Activated CD4-positive, alpha-beta T cell treated with anti-CD3 and anti-CD28 coated beads for 1 hour (primary cell): ENCODE measurements at places on chromosomes 6 and 20.

DNA sequence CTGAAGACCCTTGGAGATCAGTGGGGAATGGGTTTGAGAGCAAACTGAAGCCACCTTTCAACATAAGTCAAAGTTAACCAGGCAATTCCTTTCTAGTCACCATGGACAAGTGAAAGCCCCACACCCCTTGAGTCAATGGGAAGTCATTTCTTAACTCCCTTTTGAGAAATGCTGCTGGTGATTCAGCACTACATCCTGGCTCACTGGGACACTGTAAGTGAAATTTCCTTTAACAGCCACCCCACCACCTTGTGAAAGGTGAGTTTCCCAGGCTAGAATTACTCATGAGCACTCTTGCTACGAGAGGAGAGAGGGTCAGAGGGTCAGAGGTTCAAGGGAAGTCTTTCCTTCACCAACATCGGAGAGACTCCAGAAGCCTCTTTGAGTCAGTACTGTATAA, 93.3 kb upstream of the MARCKS start:
- DNase-seq: no peak

- DNase-seq: no peak
Measured at GRCh38 chr6:132633362-132633761, 9.3 kb upstream of the TAAR2 start.

DNA sequence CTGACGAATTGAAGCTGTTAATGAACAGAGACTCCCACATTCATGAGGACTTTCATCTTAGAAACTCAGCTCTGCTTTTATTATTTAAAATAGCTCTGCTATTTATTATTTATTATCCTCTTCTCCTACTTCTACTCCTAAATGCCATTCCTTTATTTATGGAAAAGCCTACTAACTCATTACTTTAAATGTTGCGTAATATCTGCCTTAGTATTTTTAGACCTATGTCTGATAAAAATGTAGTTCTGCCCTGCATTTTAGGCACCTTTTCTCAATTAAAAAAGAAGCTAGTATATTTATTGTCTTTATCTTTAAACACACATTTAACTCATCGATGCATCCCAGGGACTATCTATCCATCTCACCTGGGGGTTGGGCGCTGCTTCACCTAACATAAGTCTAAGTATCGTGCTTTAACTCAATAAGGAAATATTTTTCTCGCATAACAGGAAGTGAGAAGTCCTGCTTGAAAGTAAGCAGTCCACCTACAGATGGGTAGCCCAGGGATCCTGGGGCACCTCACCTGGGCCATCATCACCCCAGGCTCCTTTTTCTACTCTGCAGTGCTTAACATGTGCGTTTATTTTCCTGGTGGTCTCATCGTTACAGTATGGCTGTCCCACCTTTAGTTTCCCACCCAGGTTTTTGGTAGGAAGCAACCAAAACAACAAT, 31.3 kb upstream of the FAM184A start:
- no peak for DNase-seq

- DNase-seq: no peak
Measured at GRCh38 chr6:140977403-140977802, 1155.3 kb upstream of the GJE1 start.

DNA sequence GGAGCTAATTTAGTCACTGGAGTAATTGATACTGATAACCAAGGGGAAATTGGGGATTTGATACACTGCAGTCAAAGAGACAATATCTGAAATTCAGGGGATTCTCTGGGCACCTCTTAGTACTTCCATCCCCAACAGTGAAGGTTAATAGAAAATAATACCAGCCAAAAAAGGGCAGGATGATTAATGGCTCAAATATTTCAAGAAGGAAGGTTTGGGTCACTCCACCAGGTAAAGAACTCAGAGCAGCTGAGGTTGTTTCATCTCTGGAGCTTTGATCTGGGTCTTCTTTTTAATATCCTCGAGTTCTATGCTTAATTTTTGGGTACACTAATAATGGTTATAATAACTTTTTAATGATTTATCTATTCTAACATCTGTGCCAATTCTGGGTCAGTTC, 70.8 kb downstream of the CDKAL1 start:
- no peak for DNase-seq

DNA sequence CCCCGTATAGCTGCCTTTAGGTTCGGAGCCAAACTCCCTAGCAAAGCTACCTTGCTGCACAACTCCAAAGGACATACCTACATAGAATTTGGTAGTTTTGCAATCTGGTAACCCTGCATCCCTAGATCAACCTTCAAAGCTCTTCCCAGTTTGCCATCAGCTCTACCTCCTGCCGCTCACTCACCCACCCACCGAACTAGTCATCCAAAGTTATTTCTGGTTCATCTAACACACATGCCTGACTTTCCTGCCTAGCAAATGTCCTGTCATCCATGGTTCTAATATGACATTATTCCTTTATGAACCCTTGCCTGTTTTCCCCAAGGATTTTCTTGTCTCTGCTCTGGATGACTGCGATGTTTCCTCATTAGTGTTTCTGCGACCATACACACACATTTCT, 21.6 kb downstream of the SPAG4 start:
- no peak for DNase-seq

GRCh38 chr6:158383057-158383456, 70.8 kb downstream of the TULP4 start:
- DNase-seq: no peak

- DNase-seq: no peak
Measured at GRCh38 chr6:8750627-8751026, 315.3 kb upstream of the SLC35B3 start.

DNA sequence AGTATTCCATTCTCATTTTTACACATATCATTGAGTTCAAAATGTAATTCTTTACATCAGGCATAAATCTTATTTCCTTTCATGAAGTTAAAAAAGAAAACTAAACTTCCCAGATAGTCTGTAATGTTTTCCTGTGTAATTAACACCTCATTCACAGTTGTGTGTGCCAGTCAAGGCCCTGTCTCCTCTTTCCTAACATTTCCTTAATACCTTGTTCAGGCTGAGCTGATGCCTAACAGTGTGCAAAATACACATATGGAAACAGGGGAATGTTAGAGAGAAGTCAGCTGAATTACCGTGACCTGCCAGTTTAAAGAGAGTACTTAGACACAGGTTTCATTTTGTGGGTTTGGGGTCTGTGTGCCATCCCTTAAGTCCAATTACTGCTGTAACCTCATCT, 208.7 kb downstream of the COL9A1 start:
- DNase-seq: no peak

GRCh38 chr20:37856932-37857660, 45.8 kb upstream of the VSTM2L start:
- DNase-seq: no peak

DNA sequence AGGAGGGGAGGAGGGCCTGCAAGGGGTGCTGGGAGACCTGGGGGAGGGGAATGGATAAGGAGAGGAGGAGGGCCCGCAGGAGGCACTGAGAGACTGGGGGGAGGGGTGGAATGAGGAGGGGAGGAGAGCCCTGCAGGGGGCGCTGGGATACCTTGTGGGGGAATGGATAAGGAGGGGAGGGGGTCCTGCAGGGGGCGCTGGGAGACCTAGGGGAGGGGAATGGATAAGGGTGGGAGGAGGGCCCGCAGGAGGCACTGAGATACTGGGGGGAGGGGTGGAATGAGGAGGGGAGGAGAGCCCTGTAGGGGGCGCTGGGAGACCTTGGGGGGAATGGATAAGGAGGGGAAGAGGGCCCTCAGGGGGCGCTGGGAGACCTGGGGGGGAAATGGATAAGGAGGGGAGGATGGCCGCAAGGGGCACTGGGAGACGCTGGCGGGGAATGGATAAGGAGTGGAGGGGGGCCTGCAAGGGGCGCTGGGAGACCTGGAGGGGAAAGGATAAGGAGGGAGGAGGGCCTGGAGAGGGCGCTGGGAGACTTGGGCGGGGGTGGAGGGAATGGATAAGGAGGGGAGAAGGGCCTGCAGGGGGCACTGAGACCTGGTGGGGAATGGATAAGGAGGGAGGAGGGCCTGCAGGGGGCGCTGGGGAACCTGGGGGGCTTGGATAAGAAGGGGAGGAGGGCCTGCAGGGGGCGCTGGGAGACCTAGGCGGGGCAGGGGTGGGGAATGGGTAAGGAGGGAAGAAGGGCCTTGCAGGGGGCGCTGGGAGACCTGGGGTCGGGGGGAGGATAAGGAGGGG, 1.3 kb upstream of the CTCFL start:
- no peak for DNase-seq

DNA sequence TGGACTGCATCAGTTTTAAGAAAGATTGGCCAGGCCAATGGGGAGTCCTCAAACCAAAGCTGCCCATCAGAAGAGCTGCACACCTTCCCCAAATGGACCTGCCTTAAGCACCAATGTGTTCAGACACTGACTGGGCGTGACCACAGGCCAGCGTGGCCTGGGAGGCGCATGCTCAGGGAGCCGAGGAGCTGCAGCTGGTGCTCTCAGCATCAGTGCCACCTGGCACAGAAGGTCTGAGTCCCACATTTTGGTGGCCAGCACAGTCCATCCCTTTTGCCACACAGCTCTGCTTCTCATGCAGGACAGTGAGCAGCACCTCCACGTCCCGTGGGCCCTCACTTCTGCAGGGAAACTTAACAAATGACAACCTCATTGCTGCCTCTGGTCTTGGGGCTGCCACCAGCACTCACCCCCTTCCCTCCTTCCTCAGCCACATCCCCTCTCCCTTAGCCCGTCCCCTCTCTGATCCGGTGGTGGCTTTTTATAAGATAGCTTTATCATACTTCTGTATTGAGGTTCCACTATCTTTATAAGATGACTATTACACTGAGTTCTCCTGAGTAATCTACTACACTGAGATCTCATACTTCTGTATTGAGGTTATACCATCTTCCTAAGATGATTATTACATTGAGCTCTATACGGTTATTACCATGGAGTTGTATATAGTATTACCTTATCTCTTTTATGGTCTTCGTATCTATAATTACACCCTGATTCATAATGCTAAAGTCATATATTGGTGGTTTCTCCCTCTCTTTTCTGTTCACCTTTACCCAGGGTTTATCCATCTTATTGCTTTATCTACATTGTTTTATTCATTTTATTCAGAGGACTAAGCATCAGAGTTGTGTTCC, 109.1 kb downstream of the TOX2 start:
- no peak for DNase-seq

DNA sequence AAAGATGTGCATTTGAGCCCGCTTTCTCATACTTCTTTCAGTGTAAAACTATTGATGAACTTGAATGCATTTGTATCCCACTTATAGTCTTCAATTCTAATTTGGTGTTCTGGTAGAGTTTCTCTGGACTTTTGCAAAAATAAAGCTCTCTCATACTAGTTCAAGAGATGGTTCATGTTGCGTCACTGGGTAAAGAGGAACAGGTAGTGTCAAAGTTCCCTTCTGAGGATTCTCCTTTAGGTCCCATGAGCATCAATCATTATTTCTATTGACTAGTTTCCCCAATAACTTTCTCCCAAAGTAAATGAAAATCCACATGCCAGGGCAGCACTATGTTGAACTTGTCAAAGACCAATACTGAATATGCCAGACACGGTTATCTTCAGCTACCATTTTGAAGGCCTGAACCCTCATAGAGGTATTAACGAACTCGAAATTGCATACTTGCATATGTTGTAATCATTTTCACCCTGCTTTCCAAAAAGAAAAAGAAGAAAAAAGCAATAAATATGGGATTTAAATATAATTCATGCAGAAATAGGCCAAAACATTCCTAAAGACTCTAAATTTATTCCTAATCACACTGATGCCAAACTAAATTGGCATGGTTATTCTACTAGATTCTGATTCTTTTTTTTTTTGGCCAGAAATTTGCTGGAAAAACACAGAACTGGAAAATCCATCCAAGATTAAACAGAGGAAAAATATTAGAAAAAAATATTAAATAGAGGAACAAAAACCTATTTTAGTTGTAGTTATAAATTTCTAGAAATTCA, 84.5 kb downstream of the SGK1 start:
- no peak for DNase-seq

- DNase-seq: no peak
Measured at GRCh38 chr6:70900047-70900446, 56.8 kb downstream of the B3GAT2 start.

GRCh38 chr20:19692685-19693119, 65.4 kb upstream of the RIN2 start:
- peak; percentile 17 for DNase-seq

DNA sequence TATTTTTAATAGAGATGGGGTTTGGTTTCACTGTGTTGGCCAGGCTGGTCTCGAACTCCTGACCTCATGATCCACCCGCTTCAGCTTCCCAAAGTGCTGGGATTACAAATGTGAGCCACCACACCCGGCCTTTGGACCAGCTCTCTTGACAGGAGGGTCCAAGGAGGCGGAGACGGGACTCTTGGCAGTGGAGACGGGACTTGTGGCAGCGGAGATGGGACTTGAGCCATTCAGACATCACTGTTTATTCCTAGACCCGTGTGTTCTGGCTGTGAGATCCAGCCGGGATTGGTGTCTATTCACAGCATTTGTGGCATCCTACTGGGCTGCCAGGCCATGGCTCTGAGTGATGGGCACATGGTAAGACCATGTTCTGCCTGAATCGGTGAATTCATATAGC, 25.6 kb downstream of the PRPF6 start:
- DNase-seq: no peak

DNA sequence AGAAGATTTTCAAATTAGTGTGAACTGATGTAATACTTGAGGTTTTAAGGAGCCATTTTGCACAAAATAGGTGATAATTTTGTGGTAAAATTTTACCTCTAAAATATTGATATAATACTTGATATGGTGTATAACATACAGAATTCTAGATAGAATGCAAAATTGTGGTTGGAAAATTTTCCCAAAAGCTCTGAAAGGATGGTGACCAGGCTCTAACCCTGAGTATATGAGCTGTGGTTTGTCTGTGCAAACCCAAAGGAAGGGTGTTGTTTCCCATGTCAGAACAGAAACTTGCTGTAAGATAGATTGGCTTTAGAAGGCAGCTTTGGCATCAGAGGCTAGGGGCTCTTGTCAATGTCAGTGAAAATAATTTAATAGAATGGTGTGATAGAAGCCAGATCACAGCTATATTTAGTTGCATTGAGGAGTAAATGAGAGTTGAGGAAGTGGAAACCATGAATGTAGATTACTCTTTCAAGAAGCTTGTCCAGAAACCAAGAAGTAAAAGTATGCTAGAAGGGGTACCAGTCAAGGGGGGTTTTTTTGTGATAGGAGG, 257.7 kb downstream of the FARS2 start:
- DNase-seq: no peak

GRCh38 chr20:1911536-1911935, 16.3 kb downstream of the SIRPA start:
- DNase-seq: no peak
